Motor neuron (in vitro differentiated cells): ENCODE measurements at places on chromosomes 13 and 19. TPM values are rescaled to one million over a fixed set of nuclear protein-coding genes. Genes with fewer than 3 reads are reported as not detected.

- no peak for ATAC-seq
Observed at GRCh38 chr19:27635401-27635800, 1577.5 kb downstream of the UQCRFS1 start.

DNA sequence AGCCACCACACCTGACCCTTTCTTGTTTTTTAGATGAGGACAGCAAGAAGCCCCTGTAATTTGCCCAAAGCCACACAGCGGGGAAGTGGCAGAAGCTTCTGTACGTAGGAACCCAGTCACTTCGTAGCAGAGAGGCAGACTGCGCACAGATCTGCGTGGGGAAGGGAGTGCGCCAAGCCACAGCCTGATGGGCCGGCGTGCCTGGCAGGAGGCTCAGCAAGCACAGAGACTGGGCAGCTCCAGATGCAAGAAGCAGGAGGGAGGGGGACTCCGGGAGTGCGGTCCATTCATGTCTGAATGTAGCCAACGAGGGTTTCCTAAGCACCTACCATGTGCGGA, 347 bp upstream of the TJP3 start:
- no peak for ATAC-seq

DNA sequence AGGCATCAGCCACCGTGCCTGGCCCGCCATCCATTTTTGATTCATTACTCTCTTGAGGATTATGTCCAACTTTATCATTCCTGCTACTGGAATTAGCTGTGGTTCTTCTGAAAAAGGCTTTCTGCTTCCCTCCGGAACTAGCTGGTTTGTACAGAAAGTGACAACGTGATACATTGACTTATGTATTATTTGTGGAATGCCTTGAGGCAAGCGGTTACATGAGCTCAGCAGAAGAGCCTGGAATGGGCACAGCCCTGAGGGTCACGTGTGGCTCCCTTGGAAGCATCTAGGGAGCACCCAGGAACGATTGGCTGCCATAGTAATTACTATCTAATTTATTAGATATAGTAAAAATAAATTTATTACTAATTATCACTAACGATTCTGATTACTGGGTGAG, 14.4 kb upstream of the RETN start:
- ATAC-seq: peak; percentile 88

- ATAC-seq: no peak
Observed at GRCh38 chr13:81138353-81138980, 797.5 kb upstream of the SPRY2 start.

DNA sequence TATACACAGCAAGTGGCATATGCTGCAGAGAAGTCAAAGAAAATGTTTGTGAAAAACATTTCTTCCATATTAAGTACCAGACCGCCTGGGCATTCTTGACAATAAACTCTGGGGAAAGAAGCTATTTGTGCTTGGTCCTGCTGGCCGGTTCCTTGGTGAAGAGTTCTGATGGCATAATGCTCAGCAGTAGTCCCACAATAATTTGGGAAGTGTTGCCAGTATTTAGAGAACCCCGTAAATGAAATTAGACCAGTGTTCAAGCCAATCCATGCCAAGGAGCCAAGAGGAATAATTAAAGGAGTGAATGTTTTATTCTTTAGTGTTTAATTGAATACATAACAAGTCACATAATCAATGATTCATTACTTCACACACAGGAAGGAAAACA, 6.3 kb downstream of the KCTD12 start:
- ATAC-seq: no peak

- ATAC-seq: peak; percentile 48
Observed at GRCh38 chr19:2474232-2475017, 1.5 kb upstream of the GADD45B start.

- no peak for ATAC-seq
Observed at GRCh38 chr13:102878481-102878880, 32.6 kb downstream of the ERCC5 start.

- no peak for ATAC-seq
Observed at GRCh38 chr19:54014920-54015560, 23.6 kb downstream of the CACNG6 start.

DNA sequence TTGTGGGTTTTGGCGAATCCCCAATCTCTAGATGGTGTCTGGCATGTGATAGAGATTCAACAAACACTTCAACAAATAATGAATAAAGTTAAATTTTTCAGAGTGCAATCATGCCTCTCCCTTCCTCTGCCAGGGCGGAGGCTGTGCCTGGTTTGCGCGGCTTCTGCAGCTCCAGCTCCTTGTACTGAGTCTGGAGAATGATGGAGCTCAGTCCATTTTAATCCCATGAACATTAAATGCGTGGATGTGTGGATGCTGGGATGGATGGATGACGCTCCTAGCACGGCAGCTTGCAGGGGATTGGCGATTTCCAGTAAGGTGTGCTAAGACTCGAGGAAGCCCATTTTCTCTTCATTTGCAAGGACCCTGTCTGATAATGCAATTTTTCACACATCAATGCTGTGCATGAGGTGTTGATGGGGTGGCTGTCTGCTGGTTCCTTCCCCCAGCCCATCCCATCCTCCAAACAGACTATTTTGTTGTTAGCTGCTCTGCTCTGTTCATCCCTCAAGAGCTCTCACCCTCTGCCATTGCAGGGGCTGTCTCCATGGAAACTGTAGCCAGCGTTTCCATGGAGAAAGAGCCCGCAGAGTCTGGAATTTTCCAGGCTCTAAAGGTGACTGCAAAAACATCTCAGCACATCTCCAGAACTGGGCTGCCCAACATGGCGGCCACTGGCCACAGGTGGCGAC, 92.6 kb upstream of the PEG3 start:
- no peak for ATAC-seq

GRCh38 chr19:29806098-29806866, 5.5 kb upstream of the CCNE1 start:
- ATAC-seq: peak; percentile 95

GRCh38 chr13:113996081-113996911, 22.4 kb upstream of the C13orf46 start:
- no peak for ATAC-seq

The PCID2 gene
- 27.7 and 29.3 TPM in 2 replicates for total RNA-seq

The NLRP4 gene
- total RNA-seq: 0.05 and 0.17 TPM in 2 replicates

The CA11 gene
- 19.1 and 22.2 TPM in 2 replicates for total RNA-seq

The TTC9B gene
- total RNA-seq: 16.4 and 20.9 TPM in 2 replicates
